ENCODE measurements at places on chromosomes 11 and 22.

DNA sequence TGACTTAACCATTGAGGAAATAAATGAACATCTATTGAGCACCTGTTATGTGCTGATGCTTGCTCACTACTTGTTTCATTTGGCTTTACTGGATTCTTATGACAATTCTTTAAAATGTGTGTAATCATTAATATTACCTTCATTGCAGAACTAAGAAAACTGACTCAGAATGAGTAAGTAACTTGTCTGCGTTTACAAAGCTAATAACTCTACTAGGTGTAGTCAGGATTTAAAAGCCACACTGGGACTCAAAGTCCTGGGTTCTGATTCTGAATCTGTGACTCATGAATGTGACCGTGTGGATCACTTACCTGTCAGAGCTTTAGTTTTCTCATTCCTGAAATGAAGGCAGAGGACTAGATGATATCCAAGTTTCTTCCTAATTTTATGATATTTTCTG lies 23.4 kb upstream of the KIRREL3 start:
- no peak for DNase-seq

DNA sequence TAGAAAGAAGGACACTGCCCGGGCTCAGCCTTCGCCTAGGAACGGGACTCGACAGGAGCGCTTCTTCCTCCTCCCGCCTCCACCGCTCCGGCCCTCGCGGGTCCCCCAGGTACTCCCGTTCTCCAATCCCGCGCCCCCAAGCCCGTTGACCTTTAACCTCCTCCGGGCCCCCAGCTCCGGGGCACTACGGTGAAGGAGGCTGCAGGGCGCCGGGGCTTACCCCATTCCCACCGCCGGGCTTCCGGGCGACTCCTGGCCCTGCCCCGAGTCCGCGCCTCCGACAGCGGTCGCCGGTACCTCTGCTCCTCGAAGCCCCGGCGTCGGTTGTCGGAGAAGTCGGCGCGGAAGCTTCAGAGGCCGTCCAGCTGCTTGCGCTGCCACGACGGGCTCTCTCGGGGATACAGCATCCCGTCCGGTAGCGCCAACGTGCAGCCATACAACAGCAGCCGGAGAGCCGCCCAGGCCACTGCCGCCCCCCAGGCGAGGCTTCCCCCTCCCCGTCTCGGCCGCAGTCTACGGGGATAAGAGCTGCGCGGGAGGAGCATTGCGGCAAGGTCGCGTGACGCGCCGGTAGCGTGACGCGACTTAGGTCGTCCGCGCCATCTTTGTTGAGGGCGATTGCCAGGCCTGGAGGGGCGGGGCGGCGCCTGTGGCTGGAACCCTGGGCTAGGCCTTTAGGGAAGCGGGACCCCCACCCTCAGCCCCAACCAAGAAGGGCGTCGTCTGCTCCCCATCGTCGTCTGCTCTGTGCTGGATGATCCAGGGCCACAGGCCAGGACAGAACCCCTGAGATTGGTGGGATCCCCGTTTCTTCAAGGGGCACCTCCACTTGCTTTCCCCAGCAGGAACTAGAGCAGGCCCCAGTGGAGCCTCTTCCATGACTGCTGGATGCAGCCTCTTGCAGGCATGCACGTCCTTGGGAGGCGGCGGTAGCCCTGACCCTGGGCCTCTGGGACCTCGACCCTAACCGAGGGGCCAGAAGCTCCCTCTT lies 26.3 kb downstream of the RGL4 start:
- peak; percentile 87 for DNase-seq

- DNase-seq, result no peak
These were observed 156.8 kb downstream of the ST3GAL4 start for GRCh38 chr11:126512251-126512650.

DNA sequence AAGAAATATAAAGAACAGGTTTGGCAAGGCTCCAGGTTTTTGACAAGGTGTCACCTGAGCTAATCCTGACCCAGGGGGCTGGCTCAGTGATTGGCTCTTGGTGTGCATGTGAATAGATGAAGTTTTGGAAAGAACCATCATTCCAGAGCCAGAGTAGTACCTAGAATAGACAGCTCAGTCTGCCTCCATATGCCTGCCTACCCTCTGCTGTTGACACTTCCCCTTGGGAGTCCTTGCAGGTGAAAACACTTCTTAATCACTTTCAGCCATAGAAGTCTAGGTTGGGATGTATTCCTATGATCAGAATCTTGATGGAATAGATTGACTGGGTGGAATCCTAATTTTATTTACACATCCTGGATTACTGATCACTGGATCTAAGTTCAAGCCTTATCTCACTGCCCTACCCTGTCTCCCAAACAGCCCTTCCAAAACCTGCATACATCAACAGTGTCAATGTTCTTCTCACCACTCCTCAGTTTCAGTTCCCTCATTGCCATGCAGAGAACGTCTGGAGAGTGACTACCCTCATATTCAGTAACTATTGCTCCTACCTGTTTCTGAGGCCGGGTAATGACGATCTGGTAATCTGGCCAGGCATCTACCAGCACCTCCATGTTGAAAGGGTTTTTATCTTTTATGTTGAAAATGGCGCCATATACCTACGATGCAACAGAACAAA lies 6.7 kb downstream of the GLYATL2 start:
- DNase-seq, result no peak

DNA sequence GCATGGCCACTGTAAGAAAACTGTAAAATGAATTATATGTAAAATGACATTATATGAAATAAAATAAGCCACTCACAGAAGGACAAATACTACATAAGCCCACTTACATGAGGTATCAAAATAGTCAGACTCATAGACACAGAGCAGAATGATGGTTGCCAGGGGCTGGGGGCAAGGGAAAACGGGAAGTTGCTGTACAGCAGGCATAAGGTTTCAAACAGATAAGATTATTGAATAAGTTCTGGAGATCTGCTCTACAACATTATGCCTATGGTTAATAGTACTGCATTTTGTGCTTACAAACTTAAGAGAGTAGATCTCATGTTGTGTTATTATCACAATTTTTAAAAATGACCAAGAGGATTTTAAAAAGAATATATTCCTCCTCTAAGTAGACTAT lies 32.7 kb upstream of the HEPHL1 start:
- DNase-seq, result no peak

DNA sequence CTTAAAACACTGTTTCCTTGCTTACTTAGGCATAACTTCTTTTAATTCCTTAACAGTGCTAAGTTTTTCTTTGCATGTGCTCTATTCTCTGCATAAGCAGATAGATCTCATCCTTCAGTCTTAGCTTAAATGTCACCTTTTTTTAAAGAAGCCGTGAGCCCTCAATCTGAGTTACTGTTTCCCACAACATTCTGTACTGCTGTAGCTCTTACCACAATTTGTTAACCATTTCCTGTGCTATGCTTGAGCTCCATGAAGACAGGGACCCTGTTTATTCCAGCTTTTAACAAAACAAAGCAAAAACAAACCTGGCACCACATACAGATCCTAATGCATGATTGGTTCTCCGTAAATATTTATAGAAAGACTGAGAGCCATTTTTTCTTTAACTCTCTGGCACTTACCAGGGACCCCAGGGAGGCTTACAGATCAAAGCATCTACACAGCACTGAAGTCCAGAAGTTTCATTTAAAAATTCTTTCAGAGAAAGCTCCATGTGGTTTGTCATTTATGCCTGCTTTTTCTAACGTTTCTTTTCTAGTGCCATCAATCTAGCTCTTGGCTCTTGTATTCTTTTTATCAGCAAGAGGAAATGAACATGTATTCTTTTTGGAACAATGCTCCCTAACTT lies 74.9 kb downstream of the DYNC2H1 start:
- DNase-seq, result no peak

DNA sequence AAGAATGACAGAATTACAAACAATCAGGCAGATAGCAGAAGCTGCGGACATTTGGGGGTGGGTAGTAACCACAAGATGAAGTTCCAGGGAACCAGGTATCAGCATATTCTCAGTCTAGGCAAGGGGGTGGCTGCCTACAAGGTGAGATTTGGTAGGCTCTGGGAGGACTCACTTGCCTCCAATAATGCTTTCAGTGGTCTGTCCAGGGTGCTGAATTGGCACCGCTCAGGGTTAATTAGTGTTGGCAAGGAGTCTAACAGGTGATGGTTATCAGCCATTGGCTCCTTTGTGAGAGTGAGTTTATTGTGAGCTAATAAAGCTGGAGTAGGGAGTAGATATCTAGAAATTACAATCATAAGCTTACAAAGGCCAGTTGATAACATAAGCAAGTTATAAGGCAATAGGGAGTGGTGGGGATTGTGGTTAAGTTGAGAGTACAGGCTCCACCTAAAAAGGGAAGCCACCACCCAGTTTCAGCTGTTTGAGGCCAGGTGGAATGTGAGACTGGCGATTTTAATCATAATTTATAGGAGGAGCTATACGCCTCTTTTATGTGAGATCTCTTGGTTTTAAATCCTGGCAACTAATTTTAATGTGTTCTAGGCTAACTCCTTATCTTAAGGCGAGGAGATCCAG lies 320.5 kb downstream of the MIAT start:
- no peak for DNase-seq

DNA sequence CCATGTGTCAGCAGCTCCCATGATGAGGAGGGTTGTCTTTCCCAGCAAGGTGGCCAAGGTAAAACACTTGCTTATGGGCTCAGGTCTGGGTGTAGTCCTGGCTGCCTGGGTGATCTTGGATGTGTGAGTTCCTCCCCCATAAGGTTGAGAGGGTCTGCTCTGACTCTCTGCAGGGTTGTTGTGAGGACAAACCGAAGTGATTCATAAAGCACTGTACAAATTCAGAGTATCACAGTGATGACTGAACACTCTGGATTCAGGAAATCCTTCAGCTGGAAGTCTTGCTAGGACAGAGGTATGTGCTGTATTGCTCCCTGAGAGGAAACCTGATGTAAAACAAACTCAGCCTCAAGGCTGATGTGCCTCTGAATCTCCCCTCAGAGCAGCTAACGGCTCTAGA lies 220.9 kb upstream of the PITPNB start:
- DNase-seq, result no peak

GRCh38 chr11:79637219-79637618 lies 196.4 kb upstream of the TENM4 start:
- no peak for DNase-seq

All from substantia nigra (tissue), 51 donors.